Activated CD4-positive, alpha-beta T cell treated with anti-CD3 and anti-CD28 coated beads, Interleukin-2, amount 50 U/mL, for 4 hours (primary cell): ENCODE measurements at places on chromosomes 5 and 9.

GRCh38 chr5:163439092-163439425, 1.7 kb downstream of the CCNG1 start:
- DNase-seq, result no peak

- DNase-seq, result no peak
These were observed 221.3 kb downstream of the NPR3 start for GRCh38 chr5:32932241-32932935.

- peak; percentile 23 for DNase-seq
These were observed 37.7 kb upstream of the STXBP1 start for GRCh38 chr9:127574072-127574993.

GRCh38 chr5:88503041-88503345, 234.3 kb upstream of the TMEM161B start:
- DNase-seq, result no peak

DNA sequence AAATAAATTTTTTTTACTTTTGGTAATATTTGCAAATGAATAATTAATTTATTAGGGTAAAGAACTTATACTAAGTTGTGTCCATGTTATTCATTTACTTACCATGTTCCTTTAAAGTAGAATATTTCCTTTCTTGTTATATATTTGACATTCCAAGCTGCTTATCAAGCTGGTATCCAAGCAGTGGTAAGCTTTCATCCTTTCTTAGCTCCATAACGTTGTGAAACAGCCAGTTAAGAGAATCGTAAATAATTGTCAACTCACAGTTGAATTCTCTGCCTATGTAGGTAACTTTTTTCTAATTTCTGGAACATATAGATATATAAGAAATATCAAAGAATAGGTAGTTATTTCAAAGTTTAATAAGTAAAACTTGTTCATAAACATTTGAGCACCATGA, 36.4 kb downstream of the SLC30A5 start:
- DNase-seq, result no peak

DNA sequence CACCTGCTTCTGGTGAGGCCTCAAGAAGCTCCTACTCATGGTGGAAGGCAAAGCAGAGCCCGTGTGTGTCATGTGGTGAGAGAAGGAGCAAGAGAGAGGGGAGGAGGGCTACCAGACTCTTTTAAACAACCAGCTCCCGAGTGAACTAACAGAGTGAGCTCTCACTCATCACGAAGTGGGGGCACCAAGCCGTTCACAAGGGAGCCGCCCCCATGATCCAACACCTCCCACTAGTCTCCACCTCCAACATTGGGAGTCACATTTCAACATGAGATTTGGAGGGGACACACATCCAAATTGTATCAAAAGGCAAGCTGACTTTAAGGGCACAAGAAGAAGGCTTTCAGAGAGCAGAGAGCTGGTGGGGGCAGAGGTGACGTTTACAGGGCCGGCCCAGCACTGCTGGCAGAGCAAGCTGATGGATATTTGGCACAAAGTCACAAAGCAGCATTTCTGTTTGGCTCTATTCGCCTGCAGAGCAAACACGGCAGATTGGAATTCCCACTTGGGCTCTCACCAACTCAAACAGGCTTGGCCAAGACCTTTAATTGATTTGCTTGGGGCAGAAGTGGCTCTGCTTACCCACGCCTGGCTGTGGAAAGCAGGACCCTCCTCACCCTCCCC, 20.0 kb downstream of the PITX1 start:
- no peak for DNase-seq

- no peak for DNase-seq
These were observed 266.0 kb upstream of the ZNF462 start for GRCh38 chr9:106596984-106597383.

GRCh38 chr9:121071370-121071755, 3.4 kb upstream of the CNTRL start:
- no peak for DNase-seq

- DNase-seq, result no peak
These were observed 186.7 kb upstream of the NR4A3 start for GRCh38 chr9:99635032-99635431.

DNA sequence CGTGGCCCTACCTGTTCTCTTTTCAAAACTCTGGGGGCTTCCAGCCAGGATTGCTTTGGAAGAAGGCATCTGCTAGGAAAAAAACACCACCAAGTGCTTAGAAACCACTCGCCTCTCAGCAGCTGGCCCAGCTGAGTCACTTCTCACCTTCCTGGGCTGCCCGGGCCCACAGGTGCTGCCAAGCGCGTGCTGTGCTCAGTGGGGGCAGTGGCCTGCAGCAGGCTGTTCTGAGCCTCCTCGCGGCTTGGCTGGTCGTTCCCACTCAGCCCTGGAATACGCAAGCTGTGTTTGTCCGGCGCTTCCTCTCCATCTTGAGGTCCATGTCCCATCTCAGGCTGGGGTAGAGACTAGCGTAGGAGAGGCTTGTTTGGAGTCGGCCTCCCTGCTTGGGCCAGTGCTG, 102.5 kb upstream of the FCN2 start:
- DNase-seq, result no peak

DNA sequence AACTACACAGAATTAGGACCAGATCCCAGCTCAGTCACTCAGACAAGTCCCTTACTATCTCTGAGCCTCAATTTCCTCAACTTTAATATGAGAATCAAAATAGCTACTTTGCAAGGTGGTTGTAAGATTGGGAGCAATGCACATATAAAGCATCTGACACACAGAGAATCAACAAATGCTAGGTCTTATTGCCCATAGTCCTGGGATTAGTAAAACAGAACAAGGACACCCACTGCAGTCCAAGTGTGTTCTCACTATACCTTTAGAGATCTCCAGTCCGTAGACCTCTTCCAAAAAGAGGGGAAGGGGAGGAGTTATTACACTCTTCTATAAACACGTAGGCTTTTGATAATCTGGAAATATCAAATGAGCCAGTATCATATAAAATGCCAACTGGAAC, 190.0 kb downstream of the CCDC192 start:
- no peak for DNase-seq

DNA sequence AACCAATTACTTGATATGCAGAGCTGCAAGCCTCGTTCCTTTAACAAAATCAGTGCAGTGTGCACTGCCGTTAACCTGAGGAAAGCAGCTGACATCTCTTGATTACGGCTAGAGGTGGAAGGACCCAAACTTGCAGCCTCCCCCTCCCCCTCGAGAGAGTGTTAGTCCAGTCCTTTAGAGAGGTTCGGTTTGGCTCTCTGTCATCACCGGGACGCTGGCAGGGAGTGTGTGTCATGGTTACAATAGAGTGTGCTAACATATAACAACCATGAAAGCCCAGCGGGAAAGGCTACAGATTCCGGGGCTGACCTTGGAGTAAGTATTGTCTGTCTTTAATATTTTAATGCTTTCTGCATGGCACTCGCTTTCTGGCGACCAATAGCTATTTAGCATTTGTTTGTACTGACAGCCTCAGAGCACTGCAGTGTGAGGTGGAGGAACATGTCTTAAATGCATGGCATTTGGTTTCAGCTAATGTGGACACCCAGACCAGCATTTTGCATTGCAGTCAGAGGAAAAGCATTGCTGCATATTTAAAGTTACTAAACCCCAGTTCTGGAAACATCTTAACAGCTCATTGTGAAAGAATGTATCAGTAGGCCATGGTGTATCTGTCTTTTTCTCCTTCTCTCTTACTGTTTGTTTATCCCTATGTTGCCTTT, 237.5 kb downstream of the CD180 start:
- DNase-seq, result no peak

GRCh38 chr9:70801181-70801829, 320.1 kb downstream of the TRPM3 start:
- DNase-seq, result no peak

GRCh38 chr5:76692651-76693050, 23.3 kb upstream of the F2R start:
- DNase-seq, result no peak

GRCh38 chr9:110334871-110335270, 2.8 kb downstream of the TXNDC8 start:
- DNase-seq, result no peak

- no peak for DNase-seq
These were observed 69.3 kb downstream of the SLC1A1 start for GRCh38 chr9:4559261-4560182.

DNA sequence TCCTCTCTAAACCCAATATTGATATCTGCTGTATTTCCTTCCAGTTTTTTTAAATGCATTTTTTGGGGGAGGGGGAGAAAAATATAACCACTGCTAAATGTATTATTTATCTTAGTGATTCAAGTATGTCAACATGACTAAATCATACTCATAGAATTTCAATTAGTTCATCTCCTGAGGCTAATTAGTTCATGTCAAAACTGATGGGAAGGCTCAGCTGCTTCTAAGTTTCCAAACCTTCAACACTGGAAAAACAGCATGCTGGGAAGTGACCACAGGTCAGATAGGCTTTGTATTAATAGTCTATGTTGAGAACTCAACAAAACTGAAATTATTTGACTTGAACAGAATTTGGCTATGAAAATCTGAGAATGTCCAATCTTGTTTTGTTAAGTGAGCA, 118.7 kb downstream of the TTLL11 start:
- DNase-seq, result no peak

DNA sequence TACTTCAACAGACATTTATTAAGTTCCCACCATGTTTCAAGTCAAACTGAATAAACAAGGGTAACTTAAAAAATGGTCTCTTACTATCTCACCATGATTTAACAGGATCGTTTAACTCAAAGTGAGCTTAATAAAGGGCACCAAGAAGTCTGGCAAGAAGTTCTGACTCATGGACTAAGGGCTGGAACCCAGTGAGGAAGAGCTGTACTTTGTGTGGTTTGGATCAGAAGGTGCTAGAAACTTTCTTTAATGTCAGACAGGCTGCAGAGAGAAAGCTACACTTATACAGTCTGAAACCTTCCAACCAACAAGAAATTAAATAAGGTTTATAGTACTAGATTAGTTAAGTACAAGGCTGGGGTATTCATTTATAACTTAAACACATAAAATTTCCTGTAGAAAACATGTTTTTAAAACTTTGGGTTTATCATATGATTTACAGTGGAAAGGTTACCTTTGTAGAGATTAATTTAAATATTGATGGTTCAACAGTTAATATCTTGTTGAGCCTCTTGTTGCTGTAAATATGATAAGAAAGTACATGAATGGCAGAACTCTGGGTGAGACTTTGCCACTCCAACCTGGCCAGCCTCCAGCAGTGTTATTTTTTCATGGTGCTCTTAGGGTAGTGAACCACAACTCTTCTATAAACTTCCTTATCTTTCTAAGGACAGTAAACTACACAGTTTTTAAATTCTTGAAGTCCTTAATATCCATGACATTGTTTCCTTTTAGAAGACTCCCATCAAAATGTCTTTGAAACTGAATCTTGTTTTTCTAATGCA, 162.8 kb downstream of the MAN2A1 start:
- DNase-seq, result no peak

- DNase-seq, result no peak
These were observed 241.7 kb upstream of the PANK3 start for GRCh38 chr5:168820874-168821273.

GRCh38 chr9:72526901-72527800, 5.7 kb downstream of the TMC1 start:
- peak; percentile 70 for DNase-seq

DNA sequence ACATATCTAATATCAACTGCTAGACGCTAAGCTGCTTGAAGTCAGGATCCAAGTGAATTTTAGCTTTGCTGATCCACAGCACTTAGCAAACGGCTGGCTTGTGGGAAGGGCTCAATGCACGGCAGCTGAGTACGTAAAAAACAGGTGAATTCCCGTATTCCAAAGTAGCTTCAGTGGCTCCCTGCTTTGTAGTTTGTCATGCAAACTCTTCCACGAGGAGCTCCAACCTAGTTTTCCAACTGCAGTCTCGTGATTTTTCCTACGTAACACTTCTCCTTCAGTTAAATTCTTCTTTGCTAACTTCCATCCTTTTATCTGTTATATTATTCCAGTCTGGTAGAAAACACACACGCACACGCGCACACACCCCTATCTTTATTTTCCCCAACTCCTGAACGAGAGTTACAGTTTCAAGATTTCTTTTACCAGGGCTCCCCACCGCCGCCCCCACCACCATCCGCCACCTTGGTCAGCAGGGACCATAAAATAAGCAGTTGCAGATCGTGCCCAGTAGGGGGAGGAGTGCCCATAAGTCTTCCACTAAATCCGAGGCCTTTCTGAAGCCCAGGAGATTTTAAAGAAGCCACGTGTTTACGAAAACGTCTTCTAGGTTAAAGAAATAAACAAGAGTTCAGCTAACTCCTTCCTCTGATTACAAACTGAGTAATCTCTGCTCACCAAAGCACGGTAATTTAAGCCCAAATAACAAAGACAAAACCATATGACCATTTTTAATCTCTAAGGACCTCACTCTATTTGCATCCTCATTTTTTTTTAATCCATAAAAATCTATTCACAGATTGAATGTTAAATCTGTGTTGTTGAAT, 34.8 kb upstream of the TRIO start:
- no peak for DNase-seq

DNA sequence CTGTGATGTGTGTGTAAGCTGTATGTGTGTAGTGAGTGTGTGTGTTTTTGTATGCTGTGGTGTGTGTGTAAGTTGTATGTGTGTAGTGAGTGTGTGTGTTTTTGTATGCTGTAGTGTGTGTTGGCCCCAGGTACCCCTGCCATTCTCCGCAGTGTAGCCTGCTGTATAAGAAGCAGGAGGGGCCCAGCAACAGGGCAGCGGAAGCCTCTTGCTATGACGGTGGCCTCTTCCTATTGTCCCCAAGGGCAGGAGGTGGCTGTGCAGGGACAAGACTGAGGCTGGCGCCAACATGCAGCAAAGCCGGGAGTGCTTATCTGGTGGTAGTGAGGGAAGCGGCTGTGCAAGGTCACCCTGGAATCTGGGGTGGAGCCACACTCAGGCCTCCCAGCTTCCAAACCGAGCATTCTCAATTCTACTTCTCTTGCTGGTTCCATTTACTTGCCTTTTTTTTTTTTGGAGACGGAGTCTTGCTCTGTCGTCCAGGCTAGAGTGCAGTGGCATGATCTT, 5.1 kb downstream of the SPAAR start:
- no peak for DNase-seq

GRCh38 chr5:149341876-149342275, 3.4 kb upstream of the GRPEL2 start:
- DNase-seq, result no peak

- no peak for DNase-seq
These were observed 101.1 kb downstream of the RGS3 start for GRCh38 chr9:113564498-113565237.

GRCh38 chr5:50766967-50767366, 100.5 kb downstream of the PARP8 start:
- DNase-seq, result no peak

GRCh38 chr9:71806901-71807307, 38.6 kb upstream of the CEMIP2 start:
- peak; percentile 41 for DNase-seq

DNA sequence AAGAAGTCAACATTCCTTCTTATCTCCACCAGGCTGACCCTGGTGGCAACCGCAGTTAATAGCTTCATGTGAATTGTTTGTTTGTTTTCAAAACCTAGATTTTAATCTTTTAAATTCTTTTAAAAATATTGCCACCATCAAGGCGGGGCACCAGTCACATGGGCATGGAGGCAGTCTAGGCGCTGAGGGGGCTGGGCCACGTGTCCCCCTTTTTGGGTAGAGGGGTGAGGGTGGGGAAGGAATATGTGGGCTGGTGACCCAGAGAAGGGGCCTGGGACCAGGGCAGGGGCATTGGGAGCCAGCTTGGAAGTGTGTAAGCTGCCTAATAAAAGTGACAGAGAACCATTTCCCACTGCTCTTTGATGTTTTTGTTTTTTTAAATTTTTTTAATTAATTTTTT, 147.3 kb downstream of the GADD45G start:
- no peak for DNase-seq
